Iris pigment epithelial cell (primary cell): ENCODE measurements at places on chromosomes 11 and 22.

DNA sequence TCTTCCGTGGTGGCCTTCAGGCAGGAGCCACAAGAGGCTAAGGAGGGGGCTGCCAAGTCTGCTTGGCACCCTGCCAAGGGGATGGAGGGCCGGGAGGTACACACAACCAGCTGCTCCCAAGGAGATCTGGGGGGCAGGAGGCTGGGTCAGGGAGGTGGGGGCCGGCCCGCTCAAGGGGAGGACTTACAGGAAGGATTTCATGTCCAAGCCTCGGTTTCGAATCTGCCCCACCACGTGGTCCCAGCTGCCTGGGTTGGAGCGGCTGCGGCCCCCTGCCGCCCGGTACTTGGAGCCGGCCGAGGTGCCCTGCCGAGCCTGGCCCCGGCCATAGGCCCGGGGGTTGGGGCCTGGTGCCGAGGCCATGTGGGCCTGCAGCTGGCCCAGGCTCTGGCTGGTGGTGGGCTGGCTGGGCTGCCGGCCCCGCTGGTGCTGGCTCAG is 33.5 kb downstream of the LRRC10B start:
- DNase-seq = no peak

GRCh38 chr11:108144615-108145014 is 23.2 kb downstream of the ACAT1 start:
- DNase-seq = no peak

DNA sequence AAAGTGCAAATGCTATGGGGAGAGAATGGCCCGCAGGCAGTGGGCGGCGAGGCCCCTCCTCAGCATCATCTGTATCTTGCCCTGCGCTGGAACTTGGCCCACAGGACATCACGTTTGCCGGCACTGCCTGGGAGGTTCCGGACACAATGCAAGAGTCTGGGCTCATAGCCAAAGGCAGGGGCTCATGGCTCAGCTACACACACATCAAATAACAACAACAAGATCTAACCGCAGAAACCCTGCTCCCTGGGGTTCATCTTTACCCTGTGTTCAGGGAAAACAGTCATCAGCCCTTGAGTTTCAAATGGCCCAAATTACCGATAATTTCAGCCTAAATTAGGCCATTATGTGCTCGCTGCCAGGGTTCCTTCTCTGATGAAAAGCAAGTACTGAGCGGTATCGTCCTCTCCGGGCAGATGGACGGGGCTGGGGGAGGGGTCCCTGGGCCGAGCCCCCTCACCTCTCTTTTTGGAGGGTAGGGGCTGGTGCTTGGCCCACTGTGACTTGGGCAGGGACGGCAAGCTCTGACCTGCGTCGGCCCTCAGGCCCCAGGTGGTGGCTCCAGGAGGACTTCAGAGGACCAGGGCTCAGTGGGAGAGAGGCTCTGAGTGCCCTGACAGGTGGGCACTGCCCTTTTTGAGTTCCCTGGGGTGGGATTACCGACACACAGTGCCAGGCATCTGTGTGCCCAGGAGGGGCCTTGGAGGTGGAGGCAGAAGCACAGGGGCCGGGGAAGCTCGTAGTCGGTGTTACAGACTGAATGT is 25.0 kb upstream of the GAL start:
- DNase-seq = peak; percentile 99

DNA sequence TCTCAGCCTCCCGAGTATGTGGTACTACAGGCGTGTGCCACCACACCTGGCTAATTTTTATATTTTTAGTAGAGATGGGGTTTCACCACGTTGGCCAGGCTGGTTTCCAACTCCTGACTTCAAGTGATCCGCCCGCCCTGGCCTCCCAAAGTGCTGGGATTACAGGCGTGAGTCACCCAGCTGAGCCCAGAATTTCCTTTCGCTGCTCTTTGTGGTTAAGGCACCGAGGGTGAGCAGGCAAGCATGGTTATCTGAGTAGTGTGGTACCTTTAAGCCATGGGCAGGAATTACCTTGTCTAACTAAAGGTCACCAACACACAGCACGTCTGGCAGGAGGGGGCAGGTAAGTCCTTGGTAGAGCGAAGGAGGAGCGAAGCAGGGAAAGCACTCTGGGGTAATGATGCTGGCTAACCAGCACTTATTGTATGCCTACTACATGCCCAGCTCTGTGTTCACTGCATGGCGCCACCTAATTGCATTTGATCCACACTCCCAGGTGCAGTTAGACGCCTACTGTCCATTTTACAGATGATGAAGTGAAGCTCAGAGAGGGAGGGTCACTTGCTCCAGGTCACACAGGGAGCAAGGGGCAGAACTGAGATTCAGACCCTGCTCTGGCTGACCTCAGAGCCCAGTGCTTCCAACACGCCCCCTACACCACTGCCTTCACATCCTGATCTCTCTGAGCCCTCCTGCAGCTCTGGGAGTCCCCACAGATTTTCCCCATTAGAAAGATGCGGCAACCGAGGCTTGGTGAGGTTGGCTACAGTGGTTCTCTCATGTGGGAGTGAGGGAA is 45.7 kb downstream of the TRIOBP start:
- DNase-seq = peak; percentile 91

DNA sequence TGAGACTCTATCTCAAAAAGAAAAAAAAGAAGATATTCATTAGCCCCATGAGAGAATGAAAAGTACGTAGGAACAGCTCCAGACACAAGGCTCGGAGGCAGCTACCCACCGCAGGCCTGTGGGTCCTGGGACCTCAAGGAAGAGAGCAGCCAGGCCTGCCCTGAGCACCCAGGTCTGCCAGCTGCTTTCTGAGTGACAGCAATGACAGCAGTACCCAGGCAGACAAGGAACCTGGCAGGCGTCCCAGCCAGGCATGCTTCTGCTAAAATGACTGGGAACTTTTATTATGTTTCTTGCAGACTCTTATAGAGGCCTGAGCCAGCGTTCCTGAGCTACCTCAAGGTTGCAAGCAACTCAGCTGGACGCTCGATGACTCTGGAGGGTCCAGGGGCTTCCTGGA is 31.6 kb downstream of the CPT1A start:
- no peak for DNase-seq

- no peak for DNase-seq
Observed at GRCh38 chr11:33830903-33831648, 56.8 kb upstream of the FBXO3 start.

GRCh38 chr22:48942698-48943566 is 884.7 kb downstream of the BRD1 start:
- no peak for DNase-seq

- DNase-seq = no peak
Observed at GRCh38 chr11:15901054-15901453, 455.3 kb downstream of the SOX6 start.

- no peak for DNase-seq
Observed at GRCh38 chr11:93024369-93024768, 54.9 kb downstream of the MTNR1B start.

DNA sequence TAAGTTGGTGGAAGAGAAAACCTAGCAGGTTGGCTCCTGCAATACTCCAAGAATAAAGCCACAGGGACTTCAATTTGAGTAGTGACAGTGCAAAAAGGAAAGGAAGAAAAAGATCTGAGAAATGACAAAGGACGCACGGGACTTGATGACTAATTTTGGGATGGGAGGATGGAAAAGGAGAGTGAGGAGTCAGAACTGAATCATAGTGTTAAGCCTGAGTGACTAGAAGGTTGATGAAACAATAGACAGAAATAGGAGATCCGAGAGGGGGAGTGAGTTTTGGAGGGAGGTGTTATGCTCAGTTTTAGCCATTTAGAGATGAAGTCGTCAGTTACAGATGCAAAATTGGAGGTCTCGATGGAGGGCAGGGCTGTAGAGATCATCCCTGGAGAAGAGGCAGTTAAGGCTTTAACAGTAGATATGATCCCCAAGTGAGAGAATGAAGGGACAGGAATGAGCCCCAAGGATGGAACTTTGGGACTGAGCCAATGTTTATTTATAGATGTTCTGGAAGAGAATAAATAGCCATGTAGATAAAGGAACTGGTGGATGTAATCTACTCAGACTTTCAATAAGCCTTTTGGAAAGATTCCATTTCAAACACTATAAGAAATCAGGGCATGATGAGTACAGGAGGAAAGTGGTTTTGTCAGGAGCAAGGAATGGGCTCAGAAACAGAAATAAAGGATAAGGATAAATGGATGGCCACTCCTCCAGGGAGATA is 108.9 kb upstream of the NCAM1 start:
- DNase-seq = peak; percentile 14

GRCh38 chr11:75004215-75004614 is 15.5 kb downstream of the NEU3 start:
- DNase-seq = no peak

DNA sequence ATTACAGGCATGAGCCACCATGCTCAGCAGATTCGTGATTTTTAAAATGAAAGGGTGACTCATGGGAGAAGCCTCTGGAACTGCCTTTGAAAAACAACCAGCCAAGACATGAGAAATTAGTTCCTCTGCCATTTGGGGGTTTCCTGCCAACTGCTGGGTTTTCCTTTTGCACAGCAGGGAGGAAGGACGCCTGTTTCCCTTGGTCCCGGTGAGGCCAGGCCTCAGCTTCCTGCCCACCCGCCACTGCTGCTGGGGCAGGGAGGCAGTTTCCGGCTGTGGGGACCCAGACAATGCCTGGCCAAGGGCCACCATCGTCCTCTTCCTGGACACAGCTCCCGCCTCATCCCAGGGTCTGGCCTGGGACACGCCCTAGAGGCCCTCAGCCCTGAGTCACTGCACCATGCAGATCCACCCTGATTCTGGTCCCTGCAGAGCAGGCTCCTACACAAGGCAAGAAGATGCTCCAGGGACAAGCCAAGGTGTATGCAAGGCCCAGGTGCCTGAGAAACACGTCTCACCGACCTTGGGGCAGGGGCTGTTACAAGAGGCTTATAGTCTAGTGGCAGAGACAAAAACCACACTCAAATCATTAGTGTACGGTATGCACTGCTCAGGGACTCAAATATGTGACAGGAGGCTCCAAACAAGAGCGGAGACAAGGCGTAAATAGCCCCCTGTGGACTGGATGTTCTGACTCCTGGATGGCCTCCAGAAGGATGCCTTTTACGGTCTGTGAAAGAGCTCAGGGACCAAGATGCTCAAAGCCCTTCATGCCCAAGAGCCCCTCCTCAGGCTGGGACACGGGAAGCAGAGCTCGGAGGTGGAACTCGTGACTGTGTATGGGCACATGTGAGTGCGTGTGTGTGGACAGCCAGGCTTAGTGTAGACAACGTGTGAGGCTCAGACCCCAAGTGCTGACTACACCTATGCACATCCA is 10.0 kb downstream of the PPM1F start:
- peak; percentile 89 for DNase-seq

DNA sequence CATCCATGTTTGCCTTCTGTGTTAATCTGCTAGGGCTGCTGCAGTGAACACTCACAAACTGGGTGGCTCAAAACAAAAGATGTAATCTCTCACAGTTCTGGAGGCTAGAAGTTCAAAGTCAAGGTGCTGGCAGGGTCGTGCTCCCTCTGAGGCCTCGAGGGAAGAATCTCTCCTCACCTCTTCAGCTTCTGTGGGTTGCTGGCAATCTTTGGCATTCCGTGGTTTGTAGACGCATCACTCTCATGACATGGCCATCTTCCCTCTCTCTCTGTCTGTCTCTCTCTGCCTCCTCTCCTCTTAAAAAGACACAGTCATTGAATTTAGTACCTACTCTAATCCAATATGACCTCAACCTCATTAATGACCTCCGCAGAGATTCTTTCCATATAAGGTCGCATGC is 78.8 kb downstream of the TSPAN18 start:
- DNase-seq = no peak

- DNase-seq = no peak
Observed at GRCh38 chr11:21430537-21430936, 761.2 kb downstream of the NELL1 start.

DNA sequence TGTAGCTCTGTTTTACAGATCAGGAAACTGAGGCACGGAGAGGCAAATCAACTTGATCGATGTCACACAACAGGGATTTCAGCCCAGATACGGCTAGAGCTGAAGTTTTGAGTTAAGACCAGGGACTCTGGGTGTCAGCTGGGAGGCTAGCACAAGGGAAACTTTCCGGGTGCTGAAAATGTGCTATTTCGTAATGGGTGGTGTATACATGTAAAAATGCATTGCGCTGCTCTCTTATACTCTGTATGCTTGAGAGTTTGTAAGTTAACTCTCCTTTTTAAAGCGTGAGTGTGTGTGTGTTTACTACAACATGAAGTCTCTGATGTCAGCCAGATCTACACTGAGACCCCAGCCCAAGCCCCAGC is 227.6 kb downstream of the MN1 start:
- peak; percentile 27 for DNase-seq

DNA sequence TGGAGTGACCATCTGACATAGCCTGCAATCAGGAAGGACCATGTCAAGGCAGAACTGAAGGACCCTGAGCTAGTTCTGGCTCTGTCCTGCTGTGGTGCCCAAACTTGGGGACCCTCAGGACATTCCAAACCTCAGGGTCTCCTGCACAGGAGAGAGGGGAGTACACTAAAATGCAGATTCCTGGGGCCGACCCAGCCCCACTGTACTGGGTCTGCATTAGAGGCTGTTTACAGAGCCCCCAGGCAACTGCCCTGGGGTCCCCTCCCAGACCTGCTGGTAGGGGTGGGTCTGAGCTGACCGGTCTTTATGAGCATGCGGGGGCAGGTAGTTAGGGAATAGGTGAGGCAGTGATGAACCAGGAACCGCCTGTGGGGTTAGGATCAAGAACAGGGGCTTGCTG is 6.8 kb downstream of the TRPM5 start:
- DNase-seq = no peak

DNA sequence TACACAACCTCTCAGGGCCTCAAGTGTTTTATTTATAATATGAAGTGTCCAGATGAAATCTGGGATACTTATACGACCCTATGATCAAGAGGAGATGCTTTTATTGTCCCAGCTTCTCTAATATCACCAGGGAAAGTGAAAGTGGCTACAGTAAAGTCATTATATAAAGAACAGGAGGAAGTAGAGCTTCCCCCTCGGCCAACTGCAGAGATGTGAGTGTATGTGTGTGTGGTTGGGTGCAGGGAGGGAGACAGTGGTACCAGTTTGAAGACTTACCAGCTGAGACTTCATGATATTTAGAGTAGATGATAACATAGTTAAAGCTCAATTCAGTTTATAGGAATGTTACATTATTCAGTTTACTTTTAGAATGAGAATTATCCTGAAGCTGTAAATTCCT is 373.6 kb upstream of the DDI1 start:
- no peak for DNase-seq

DNA sequence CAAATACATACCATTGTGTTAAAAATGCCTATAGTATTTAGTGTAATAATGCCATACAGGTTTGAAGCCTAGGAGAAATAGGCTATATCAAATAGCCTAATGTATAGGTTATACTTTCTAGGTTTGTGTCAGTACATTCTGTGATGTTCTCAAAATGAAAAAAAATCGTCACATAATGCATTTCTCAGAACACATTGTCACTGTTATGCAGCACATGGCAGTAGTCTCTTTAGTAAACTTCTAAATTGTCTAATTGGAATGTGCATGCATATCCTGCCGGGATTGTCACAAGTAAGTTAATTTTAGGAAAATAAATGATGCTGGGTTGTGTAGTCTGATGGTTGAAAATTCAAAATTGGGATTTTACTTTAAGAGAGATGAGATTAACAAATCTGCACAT is 920.1 kb upstream of the CNTN5 start:
- DNase-seq = no peak

DNA sequence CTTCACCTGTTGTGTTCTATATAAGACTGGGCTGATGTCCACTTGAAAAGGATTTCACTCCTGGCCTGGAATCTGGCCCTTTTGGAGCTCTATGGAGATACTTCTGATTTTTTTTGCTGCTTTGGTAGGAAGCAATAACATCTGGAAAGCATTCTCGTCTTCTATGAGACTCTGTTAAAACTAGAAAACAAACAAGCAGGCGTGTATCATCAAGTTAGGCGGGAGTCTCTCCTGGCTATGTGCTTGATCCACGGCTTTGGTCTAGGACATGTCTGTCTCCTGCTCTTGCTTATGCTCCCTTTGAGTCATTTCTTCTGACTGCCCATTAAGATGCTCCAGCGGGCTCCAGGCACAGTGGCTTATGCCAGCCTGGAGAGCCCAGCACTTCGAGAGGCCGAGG is 121.4 kb upstream of the TTC12 start:
- DNase-seq = no peak
